Stimulated activated CD4-positive, alpha-beta T cell treated with anti-CD3 and anti-CD28 coated beads, TNF-alpha, amount 100 ng/mL, for 24 hours (primary cell): ENCODE measurements at places on chromosomes 3 and 15.

- no peak for DNase-seq
Measured at GRCh38 chr15:42593143-42593542, 17.7 kb downstream of the STARD9 start.

DNA sequence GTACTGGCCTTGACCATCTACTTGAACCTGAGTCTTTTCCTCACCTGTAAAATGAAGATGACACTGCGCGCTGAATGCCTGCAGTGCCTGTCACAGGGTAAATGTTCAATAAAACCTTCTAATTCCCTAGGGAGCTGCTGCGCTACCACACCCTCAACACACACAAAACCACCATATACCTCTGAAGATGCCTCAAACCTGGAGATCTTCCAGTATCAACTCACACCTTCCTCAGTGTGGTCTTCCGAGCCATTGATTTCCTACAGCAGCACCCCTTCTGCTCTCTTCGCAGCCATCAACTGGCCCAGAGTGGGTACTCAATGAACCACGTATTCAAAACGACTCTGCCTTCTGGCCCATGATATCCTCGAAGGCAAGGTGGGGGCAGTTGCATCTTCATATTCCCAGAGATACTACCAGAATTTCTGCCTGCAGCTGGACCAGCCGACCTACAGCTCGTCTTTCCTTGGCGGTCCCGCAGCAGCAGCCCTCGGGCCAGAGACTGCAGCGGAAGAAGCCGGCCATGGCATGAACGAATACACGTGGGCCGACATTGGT is 695 bp downstream of the RPL32 start:
- DNase-seq: no peak

- DNase-seq: no peak
Measured at GRCh38 chr15:31343831-31344230, 17.2 kb downstream of the KLF13 start.

DNA sequence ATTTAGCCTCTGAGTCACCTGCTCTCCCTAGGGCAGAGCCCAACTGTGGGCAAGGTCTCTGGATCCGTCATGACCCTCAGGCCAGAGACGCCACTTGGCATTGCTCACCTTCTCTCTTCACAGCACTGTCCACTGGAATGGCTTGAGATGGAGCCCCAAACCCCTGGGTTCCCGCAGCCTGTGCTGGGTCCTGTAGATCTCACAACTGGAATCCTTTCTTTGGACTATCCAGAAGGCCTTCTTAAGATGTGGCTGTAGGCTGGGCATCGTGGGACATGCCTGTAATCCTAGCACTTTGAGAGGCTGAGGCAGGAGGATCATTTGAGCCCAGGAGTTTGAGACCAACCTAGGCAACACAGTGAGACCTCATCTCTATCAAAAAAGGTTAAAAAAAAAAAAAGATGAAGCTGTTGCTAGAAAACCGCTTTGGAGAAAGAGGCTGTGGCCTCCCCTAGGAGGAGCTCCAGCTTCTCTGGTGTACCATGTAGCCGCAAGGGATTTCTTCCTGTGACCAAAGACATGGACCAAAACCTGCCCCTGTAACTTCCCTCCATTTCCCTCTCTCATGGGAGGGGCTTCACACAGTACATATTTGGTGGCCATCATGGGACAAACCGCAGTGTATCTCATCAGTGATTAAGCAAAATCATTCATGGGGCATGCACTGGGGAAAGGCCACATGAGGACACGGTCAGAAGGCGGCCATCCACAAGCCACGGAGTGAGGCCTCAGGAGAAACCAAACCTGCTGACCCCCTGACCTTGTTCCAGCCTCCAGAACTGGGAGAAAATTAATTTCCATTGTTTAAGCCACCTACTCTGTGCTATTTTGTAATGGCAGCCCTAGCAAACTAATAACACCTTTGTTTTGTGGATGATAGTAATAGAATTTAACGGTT is 23.3 kb upstream of the BUB1B start:
- no peak for DNase-seq

GRCh38 chr15:40543082-40543481 is 21.8 kb downstream of the CCDC32 start:
- DNase-seq: no peak

- no peak for DNase-seq
Measured at GRCh38 chr3:31772758-31773473, 208.1 kb downstream of the OSBPL10 start.

GRCh38 chr15:74773329-74773728 is 8.6 kb upstream of the CSK start:
- no peak for DNase-seq

DNA sequence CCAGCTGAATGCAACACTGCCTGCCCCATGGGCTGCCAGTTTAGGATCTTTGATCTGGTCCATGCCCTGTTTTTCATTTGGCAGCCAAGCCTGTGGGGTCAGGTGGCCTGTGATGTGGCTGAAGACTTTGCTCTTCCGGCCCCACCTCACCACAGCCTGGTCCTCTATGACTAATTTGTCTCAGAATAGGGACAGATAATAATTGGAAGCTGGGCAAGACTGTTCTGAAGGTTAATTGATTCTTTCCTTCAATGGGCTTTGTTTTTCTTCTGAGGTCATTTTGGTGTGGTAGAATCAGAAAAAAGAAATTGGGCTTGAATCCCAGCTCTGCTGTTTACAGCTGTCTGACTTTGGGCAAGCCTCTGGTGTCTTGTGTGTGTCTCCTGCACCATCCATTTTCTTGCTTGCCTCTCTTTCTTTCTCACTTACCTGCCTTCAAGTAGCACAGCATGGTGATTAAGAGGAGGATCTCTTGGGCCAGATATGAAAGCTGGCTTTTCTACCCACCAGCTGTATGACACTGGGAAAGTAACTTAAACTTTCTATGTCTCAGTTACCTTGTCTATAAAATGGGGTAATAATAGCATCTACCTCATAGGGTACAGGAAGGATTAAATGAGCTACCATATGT is 24.2 kb downstream of the ABHD2 start:
- DNase-seq: no peak
